ENCODE measurements at places on chromosomes 12 and 14.
A peak's percentile ranks its signal among the peaks of the same experiment; 100 is the strongest.

DNA sequence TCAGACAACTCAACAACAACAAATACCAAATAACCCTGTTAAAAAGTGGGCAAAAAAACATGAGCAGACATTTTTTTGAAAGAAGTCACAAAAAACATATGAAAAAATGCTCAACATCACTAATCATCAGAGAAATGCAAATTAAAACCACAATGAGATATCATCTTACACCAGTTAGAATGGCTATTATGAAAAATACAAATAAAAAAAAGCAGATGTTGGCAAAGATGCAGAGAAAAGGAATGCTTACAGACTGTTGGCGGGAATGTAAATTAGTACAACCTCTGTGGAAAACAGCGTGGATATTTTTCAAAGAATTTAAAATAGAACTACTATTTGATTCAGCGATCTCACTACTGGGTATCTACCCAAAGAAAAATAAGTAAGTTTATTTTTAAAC is 114.0 kb downstream of the SLC38A4 start:
- no peak for DNase-seq

DNA sequence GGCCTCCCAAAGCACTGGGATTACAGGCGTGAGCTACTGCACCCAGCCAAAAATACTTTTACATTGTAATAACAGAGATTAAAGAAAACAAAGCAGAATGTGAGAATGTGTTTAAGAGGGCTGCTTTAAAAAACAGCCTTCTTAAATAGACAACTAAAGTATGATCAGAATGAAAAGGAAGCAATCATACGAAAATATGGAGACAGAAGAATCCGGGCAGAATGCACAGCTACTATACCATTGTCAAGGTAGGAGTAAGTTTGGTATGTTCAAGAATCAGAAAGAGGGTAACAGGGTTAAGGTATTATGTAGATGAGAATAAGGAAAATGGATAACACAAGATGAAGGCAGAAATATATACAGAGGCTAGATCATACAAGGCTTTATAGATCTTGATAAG is 8.5 kb downstream of the SEC23A start:
- DNase-seq = no peak

GRCh38 chr12:94658931-94659330 is 8.6 kb upstream of the TMCC3 start:
- no peak for DNase-seq

- DNase-seq = no peak
These were observed 8.7 kb upstream of the WDR89 start for GRCh38 chr14:63650256-63650952.

GRCh38 chr14:69299286-69300035 is 39.5 kb downstream of the GALNT16 start:
- peak; percentile 37 for DNase-seq

GRCh38 chr14:72774141-72774540 is 119.8 kb downstream of the DPF3 start:
- DNase-seq = no peak

GRCh38 chr14:89011355-89012281 is 187.2 kb downstream of the TTC8 start:
- no peak for DNase-seq

DNA sequence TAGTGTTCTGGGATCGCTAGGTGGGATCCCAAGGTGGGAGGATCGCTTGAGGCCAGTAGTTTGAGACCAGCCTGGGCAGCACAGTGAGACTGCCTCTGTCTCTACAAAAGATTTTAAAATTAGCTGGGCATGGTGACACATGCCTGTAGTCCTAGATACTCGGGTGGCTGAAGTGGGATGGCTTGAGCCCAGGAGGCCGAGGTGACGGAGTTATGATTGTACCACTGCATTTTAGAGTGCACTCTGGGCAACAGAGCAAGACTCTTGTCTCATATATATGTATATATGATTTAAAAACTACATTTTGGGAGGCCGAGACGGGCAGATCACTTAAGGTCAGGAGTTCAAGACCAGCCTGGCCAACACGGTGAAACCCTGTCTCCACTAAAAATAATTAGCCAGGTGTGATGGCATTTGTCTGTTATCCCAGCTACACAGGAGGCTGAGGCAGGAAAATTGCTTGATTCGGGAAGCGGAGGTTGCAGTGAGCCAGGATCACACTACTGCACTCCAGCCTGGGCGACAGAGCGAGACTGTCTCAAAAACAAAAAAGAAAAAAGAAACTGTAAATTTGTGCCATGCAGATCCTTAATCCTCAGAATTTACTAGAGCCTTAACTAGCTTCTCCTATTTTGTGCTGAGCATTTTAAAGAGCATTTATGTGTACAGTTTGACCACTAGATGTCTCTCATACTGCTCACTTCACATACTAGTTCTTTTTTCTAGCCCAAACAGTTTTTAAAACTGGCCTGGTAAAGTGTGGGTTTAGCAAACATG is 114.8 kb downstream of the MON2 start:
- peak; percentile 68 for DNase-seq

DNA sequence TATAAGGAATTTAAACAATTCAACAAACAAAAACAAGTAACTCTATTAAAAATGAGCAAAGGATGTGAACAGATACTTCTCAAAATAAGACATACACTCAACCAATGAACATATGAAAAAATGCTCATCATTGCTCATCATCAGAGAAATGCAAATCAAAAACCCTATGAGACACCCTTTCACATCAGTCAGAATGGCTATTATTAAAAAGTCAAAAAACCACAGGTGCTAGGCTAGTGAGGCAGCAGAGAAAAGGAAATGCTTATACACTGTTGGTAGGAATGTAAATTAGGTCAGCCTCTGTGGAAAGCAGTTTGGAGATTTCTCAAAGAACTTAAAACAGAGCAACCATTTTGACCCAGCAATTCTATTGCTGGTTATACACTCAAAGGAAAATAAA is 52.0 kb downstream of the NAV3 start:
- no peak for DNase-seq

DNA sequence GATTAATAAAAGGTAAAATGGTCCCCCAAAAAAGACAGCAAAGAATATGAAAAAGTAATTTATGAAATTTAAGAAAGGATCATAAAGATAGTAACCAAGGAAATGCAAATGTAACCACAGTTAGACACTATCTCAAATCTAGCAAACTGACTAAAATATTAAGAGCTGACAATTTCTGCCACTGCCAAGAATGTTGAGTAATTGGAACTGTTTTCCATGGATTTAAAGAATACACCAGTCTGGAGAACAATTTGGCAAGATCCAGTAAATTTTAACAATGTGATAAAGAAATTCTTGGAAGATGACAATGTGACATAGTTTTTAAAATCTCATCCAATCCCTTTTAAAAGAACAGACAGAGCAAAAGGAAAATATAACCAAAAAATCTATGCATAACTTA is 798.0 kb upstream of the MGAT4C start:
- no peak for DNase-seq

- DNase-seq = peak; percentile 52
These were observed 121.2 kb upstream of the LRIG3 start for GRCh38 chr12:59041241-59042121.

GRCh38 chr12:17361224-17361623 is 728.8 kb downstream of the RERGL start:
- no peak for DNase-seq

GRCh38 chr12:89073027-89073398 is 279.3 kb downstream of the DUSP6 start:
- DNase-seq = no peak

DNA sequence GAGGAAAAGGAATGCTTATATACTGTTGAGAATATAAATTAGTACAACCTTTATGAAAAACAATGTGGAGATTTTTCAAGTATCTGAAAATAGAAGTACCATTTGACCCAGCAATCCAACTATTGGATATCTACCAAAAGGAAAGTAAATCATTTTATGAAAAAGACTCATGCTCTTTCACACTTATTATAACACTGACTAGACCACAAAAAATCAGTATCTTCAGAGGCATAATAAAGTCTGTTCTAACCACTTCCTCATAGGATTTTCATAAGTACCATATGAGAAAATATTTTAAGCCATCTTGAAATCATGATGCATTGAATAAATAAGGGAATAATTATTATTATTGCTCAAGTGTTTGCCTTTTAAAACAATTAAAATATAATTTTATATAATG is 90.8 kb downstream of the SLCO1B1 start:
- no peak for DNase-seq

DNA sequence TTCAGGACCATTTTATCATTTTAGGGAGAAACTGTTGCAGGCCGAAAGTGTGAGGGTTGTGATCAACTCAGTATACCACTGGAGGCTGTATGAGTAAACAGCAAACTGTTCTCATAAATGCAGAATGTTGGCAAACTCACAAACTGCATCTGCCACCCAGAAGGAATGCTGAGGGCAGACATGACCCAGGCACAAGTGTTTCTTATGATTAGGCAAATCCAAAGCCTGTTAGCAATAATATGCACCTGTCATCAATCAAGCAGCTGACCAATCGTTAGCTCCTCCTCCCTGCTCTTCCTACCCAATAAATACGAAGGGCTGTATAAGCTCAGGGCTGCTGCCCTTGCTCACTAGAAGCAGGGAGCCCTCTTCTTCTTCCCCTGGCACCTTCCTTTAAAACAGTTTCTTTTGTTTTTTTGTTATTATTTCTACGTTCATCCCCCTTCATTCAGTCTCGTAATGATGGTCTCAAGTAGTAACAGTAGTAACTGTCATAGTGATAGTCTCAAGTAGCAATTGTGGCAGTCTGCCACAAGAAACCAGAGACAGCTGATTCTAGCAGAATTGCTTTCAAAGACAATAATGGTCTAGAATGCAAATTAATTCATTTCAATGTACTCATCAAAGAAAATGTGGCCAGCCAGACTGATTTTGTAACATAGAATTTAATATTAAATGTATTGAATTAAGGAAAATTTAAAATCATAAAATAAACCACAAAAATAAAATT is 15.2 kb upstream of the CCDC175 start:
- DNase-seq = no peak

DNA sequence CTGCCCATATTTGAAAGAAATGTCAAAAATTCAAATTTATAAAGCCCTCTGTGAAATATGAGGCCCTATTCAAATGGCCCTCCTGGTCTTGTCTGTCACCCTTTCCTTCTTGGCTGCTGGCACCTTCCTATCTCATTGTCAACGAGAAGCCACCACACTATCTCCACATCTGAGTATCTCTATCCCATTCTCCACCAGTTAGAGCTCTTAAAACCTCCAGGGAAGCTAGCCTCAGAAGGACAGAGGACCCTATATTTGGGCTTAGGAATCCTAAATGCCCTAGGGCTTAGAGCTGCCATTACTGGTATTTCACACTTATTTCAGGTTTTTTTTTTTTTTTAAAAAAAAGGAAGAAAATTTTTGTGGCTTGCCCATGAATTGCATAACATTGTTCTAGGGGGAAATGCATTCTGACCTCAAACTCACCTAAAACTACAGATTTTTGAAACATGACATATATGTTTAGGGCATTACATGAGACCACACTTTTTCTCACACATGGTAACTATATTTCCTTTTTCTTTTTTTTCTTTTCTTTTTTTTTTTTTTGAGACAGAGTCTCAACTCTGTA is 25.0 kb downstream of the SLC25A21 start:
- no peak for DNase-seq

DNA sequence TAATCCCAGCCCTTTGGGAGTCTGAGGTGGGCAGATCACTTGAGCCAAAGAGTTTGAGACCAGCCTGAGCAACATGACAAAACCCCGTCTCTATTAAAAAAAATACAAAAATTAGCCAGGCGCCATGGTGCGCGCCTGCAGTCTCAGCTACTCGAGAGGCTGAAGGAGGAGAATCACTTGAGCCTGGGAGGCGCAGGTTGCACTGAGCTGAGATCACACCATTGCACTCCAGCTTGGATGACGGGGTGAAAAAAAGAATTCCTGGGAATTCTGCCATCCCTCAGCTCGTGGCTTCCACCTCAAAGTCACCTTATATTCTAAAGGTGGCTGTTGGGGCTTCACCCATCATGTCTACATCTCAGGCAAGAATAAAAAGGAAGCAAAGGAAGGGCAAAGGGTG is 12.9 kb downstream of the BCL2L14 start:
- DNase-seq = no peak

GRCh38 chr14:35435177-35435576 is 30.6 kb upstream of the NFKBIA start:
- DNase-seq = peak; percentile 63

GRCh38 chr14:96047101-96047500 is 7.9 kb downstream of the C14orf132 start:
- DNase-seq = no peak

DNA sequence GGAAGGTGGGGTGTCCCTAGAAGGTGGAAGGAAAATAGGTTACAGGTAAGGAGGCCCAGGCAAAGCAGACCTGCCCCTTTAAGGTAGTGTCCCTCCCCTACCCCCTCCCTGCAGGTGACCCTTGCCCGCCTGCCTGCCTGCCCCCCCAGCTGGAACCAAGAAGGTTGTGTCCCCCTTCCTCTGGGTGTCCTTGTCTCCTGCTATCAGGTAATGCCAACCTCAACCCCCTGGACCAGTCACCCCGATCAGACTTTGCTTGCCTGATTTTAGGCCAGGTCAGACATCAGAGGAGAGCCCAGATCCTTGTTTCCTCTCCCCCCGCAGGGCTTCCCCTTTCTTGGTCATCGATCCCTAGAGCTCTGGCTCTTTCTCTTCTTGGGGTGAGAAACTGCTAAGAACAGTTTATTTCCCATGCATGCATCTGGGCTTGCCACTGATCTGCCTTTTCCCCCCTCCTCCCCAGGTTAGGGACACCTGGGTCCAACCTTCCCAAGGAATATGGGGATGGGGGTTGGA is at the start of gene SLC39A5:
Gene SLC39A5, plus strand, starts transcription at position 136 of the 516 bp plus-strand sequence. CDS start 1,224 bp downstream, outside the sequence.
- no peak for DNase-seq

DNA sequence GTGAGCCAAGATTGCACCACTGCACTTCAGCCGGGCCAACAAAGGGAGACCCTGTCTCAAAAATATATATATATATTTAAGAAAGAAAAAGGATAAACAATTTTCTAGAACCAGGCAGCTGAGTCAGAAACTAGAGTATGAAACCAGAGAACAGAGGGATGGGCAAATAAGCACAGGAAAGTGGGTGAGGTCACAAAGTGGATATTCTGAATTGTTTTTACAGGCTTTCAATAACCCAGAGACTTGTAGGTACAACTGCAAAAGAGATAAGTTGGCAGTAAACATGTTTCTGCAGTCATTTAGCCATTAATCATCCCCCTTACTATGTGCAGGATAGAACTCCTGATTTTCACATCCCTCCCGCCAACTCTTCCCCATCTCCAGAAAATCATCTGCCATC is 94.2 kb downstream of the BTG1 start:
- no peak for DNase-seq

- no peak for DNase-seq
These were observed 9.2 kb upstream of the CLMN start for GRCh38 chr14:95328729-95329503.

GRCh38 chr14:60723116-60723906 is 840 bp downstream of the SIX4 start:
- peak; percentile 84 for DNase-seq

DNA sequence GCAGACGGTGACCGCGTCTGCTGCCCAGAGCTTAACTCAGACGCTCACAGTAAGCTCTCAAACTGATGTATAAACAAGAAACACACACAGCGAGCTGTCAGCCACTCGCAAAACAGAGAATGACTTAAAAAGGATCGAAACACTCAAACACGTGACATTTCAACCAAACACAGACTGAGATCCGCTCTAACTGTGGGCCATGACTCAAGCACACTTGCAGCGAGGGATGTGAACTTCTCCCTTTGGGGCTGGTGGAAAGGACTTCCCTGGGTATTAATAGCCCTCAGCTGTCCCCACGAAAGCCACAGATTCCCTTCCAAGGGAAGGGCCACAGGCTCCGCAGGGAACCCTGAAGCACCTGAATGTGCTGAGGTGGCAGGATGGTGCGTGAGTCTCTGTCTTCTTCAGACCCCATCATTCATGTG is 29.1 kb downstream of the CCDC88C start:
- no peak for DNase-seq

- peak; percentile 83 for DNase-seq
These were observed 29.2 kb downstream of the SMUG1 start for GRCh38 chr12:54159589-54159988.
